ENCODE measurements at places on chromosomes 4 and X.

- DNase-seq, result no peak
These were observed 521.8 kb upstream of the AGA start for GRCh38 chr4:177964061-177964460.

DNA sequence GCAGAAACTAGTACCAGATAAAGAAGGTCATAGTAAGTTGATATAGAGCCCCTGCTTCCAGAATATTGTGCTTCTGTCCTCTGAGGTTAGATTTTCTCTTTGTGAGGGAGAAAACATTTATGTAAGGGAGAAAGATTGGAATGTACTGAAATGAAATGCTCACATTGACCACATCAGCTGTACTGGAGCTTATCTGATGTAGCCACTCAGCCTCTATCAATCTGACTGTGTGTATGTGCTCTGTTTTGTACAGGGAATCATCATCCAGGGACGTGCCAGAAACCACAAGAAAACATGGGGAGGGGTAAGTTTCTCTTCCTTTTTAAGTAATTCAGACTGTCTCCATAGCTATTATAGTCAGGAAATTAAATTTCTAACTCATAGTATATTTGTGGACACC lies 56.8 kb downstream of the PRRG1 start:
- DNase-seq, result no peak

- no peak for DNase-seq
These were observed 16.1 kb downstream of the NSG1 start for GRCh38 chr4:4402966-4403365.

GRCh38 chr4:1987721-1988326 lies 20.9 kb downstream of the NELFA start:
- DNase-seq, result no peak

Measured in mesothelial cell of epicardium (in vitro differentiated cells).